ENCODE measurements at places on chromosomes 5 and 9.
A peak's percentile ranks its signal among the peaks of the same experiment; 100 is the strongest.

GRCh38 chr9:112112941-112113681, 62.0 kb downstream of the SUSD1 start:
- peak; percentile 1 for DNase-seq

- DNase-seq, result no peak
Measured at GRCh38 chr9:127537792-127538191, 74.3 kb upstream of the STXBP1 start.

DNA sequence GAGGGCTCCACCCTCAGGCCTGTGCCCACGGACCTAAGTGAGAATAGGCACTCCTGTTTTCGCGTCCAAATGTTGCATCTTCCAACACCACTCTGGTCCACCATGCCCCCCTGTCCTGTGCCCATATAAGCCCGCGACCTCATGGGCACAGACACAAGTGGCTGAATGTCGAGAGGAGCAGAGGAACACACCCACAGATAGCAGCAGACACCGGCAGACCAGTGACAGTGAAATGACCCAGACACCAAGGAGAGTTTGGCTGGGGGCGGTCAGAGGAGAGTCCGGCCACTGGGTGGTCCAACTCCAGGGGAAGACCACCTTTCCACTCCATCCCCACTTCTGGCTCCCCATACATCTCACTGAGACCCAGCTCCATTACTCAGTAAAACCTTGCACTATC, 161.4 kb upstream of the DAB2 start:
- no peak for DNase-seq

DNA sequence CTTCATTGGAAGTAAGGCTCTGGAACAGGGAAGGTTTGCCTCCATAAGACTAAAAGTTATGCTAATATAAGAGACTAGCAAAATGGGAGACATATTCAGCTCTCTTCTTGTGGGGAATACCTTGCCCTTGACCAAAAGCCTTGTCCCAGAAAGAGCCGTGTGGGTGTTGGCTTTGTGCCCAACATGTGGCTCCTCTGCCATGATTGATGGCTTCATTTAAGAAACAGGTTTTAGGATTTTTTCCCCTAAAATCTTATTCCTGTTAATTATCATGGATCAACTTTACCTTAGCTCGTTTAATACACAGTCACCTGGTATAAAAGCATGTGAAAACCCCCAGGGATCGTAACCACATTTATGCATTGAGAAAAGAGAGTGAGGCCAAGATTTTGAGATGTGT, 38.9 kb downstream of the DOCK8 start:
- DNase-seq, result no peak

DNA sequence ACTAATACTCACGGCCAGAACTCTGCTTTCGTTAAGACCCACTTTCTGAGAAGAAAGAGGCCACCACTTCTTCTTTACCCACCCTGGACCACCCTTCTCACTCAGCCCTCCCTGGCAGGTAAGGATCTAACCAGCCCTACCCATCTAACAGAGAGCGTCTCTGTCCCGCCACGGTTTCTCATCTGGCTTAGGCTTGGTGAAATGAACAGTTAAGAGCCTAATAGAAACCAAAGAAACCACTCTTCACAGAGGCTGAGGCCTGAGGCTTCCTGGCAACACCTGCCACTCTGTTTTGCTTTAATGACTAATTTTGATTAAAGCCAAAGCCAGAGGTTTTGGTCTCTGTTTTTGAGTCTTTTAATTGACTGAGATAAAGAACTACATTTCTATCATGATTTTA, 354.1 kb upstream of the SLC30A5 start:
- DNase-seq, result no peak

DNA sequence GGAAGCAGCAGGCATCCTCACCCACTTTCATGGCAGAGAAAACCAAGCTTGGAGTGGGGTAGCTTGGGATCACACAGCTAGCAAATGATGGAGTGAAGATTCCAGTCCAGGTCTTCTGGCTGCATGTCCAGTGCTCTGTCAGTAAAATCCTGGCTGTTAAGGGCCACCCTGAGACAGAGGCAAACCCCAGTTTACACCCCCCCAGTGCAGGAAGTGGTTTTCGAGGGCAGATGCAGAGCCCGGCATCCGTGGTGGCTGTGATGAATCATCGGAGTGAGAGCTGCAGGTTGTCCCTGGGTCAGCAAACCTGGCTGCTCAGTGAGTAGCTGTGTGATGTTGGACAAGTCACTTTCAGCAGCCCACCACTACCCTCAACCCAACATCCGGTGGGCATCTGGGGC, 115.4 kb downstream of the RGS3 start:
- DNase-seq, result peak; percentile 64

- DNase-seq, result no peak
Measured at GRCh38 chr5:127870914-127871313, 167.7 kb downstream of the CCDC192 start.
